ENCODE measurements at places on chromosomes 5 and 9.

DNA sequence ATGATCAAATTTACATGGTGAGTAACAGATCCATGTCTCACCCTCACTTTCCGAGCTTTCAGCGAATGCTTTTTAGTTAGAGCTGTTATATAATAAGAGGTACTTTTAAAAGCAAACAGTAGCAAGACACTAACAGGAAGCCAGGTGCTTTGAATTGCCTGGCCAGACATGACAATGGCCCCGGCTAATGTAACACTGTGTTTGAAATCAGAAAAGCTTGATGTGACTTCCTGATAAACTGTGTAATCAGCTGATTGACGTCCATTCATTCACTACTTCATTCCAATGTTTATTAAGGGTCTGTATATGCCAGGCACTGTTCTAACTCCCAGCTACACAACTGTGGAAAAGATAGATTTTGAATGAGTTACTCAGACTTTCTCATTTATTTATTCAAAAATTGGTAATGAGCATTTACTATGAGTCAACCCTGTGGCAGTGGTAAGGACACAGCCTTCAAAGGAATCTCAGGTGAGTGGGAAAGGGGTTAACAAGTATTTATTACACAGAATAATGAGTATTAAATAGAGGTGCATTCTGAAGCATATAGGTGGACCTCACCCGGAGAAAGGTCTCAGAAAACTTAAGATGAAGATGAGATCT lies 26.6 kb downstream of the DPYSL3 start:
- DNase-seq, result no peak

DNA sequence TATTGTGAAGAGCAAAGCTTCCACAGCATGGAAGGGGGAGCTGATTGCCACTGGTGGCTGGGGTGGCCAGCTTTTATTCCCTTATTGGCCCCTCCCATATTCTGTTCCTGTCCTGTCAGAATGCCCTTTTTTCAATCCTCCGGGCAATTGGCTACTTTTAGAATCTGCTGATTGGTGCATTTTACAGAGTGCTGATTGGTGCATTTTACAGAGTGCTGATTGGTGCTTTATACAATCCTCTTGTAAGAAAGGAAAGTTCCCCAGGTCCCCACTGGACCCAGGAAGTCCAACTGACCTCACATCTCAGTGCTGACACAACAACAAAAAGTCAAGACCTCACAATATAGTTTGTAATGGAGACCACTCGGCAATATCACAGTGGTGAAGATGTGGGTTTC lies 195.0 kb downstream of the SPATA31A6 start:
- DNase-seq, result no peak

DNA sequence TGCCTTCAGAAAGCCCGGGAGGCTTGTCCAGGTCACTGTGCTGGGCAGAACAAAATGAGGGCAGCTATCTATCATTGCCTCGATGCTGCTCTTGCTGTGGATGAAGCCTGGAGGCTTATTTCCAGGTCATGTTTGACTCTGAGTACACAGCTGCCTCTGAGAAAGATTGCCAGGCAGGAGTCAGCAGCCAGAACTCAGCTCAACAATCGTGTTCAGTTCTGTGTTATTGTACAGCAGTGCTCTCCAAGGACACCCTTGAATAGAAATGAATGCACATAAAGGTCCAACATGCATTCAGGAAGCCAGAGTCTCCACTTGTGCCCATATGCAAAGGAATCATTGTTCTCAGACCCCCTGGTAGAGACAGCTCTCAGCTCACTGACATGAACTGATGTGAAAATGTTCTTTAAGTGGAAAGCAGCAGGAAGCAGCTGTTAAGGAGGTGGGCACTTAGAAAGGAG lies 61.7 kb upstream of the ZFR start:
- DNase-seq, result no peak

- no peak for DNase-seq
These were observed 168.2 kb downstream of the CACNA1B start for GRCh38 chr9:138045541-138046490.

DNA sequence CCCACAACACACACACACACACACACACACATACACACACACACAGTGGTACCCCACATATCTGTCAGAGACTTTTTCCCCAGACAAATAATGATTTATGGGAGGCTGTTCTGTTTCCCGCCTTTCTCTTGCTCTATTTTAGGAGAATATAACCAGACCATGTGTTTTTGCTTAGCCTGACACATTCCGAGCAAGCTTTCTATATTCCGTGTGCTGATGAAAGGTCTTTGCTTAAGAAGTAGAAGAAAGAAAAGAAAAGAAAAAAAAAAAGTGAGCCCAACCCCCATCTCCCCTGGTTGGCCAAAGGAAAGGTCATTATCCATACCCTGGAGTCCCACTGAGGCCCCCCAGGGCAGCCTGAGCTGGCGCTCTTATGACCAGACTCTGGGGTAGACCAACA lies 338.6 kb downstream of the SLIT3 start:
- DNase-seq, result no peak

DNA sequence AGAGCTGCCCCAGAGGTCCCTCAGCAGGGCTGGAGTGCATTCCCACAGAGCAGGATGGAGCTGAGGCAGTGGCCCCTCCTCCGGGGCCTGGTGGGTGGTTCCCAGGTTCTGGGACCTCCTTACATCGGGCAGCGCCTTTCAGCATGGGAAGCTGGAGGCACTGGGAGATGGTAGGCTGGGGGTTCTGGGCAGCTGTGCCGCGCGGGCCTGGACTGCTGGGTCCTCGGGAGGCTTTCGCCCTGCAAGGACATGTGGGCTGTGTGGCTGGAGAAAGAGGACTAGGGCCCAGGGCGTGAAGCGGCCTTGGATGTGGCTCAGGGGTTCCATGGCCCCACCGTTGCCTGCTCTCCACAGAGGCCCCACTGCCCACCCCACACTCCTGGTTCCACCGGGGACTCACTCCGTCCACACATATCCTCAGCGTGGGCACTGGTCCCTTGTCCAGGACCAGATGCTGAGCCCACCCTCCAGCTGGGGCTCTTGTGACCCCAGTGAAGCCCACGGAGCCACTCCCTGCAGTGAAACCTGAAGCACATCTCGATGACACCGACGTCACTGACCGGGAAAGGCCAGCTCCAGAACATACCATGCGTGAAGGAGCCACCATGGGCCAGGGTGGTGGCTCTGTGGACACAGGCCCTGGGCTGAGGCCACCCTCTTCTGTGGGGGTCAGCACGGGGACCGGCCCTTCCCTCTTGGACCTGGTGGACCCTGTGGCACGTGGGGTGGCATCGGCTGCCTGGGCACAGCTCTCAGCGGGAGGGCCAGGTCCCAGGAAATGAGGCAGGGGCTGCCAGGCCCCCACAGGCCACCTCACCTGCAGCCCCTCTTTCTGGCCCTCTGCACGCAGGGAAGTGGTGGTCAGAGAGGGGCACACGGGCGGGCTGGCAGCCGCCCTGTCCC lies 31.5 kb upstream of the NKD2 start:
- no peak for DNase-seq

GRCh38 chr9:95756986-95757385 lies 118.5 kb upstream of the ERCC6L2 start:
- no peak for DNase-seq

DNA sequence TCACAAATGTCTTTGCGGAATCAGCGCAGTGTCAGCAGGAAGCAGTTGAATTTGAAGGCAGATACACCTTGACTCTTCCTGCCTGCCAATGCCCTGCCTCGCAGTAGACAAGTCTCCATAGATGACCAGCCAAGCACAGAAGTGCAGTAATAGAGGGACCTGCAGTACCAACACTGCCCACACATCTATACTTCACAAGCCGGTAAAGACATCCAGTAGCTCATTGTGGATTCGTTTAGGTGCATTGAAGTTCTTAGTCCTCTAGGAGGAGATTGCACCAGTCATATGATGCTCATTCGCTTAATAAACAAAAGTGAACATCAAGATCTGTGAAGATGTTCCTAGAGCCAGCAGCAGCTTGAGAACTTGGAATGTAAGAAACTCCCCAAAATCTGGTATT lies 7.1 kb upstream of the IFNA2 start:
- DNase-seq, result no peak

- no peak for DNase-seq
These were observed 86.0 kb downstream of the ANGPTL2 start for GRCh38 chr9:127036437-127036836.

- DNase-seq, result no peak
These were observed 50.8 kb downstream of the ITGA1 start for GRCh38 chr5:52838326-52839015.

GRCh38 chr9:129278391-129279237 lies 100.6 kb upstream of the IER5L start:
- DNase-seq, result peak; percentile 56

- no peak for DNase-seq
These were observed 63.8 kb downstream of the PTTG1 start for GRCh38 chr5:160485364-160485969.

DNA sequence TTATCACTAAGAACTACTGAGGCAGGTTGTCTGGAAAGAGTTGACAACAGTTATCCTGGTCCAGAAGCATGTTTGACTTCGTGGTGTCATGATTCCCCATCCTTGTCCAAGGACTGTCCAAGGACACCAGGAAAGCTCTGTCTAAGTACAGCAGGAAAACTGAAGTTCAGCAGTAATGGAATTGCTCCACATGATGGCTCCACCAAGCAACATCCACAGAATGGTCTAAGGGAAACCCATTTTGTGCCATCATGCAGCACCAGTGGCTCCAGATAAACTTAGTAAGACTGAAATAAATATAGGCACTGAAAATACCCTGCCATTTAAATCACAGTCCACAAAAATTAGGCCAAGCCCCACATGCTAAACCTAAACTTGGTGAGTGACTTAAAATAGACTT lies 192.8 kb downstream of the CDH18 start:
- no peak for DNase-seq

DNA sequence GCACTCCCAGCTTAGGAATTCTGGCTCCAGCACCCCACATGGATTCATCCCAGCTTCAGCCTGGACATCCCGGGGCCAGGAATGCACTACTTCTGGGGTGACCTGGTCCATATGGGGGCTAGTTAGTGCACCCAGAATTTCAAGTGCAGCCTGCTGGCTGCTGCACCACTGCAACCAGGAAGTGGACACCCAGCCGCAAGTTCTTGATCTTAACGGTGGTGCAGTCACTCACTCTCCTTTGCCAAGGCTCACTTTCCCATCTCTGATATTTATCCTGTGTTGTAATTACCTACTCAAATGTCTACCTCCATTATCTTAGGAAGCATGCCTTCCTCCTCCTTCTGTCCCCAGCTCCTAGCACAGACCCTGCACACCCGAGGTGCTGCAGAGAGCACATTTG lies 26.2 kb upstream of the RAB14 start:
- no peak for DNase-seq

DNA sequence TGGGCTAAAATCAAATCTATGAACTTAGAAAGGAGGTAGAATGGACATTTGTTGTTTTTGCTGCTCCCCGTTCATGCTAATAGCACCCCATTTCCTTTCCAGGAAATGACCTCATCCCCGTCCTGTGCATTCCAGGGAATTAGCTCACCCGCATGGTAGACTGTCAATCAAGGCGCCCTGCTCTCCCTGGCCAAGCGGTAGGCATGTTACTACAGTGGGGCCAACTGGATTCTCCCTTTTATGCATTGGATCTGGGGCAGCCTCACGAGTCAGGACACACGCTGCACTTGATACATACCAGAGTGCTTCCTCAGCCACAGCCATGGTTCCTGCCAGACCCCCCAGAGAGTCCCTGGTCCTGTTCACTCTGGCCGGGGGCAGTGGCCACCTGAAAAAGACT lies 111.0 kb upstream of the PTCH1 start:
- no peak for DNase-seq

Measured in keratinocyte (primary cell).